ENCODE measurements at places on chromosomes 13 and 19.

DNA sequence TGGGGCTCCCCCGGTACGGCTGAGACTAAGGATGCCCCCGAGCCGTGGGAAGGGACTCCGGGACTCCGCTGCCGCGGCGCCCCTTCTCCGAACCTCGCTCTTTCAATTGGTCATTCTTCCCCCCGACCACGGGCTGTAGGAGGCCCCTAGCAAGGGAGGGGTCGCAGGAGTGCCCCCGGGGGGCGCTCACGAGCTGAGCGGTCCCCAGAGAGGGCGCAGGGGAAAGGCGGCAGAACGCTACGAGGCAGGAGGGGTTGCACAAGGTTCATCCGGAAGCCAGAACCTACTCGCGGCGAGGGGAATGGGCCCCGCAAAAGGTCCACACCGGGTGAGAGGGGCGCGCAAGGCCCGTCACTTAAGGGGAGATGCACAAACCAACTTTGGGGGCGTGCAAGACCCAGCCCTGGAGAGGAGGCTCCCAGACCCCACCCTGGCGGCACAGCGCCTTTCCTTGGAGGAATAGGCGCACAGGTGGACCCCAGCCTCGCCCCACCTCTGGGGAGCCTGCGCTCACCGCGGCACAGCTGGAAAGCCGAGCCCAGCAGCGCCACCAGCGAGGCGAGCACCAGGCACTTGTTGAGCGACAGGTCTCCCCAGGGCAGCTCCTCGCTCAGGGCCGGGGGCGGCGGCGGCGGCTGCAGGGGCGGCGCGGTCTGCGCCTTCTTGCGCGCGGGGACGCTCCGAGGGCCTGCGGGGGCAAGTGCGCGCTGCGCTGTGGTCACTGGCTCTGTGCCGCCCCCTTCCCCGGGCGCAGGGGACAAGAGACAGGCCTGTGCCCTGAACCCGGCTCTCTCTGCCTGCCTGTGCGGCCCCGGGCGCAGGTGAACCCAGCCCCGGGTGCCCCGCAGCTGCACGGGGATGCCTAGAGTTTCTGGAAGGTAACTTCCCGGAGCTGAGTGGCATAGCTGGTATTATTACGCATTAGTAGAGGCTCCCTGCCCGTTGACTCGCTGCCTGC, 2.8 kb downstream of the JSRP1 start:
- no peak for DNase-seq

DNA sequence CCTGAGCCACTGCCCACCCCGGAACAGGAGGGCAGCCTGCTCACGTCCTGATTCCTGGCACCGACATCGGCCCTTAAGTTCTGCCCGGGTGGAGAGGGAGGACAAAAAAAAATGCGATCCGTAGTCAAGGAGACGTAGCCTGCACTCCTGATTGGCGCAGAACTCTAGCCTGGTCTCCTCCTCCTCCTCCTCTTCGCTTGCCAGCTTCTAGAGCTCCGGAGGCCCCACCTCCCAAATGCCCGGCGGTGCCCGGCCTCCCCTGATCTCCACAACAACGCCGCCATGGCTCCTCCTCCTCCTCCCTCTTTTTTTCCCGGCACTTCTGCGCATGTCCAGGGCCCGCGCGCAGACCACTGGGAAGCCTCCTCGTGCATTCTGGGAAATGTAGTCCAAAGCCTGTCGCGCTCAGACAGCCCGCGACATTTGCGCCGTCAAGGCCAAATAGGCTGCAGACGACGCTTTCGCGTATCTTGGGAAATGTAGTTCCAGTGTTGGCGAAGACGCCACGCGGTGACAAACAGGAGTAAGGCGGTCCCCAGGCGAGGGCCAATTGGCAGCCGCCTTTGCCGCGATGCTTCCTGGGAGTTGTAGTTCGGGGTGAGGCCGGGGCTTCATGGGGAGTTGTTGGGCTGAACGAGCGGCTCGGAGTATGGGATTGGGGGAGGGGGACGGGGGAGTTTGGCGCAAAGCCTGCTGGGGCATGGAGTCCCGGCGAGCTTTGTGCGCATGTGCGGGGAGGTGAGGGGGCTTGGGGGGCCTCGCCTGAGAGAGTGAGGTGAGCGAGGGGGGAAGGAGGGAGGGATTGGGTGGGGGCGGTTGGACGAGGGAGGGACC, at the start of gene ZNF444:
Gene ZNF444 (plus strand): TSS at position 705 of the 834 bp plus-strand sequence. CDS start 5,625 bp downstream, outside the sequence.
- DNase-seq: peak; percentile 99

GRCh38 chr13:60327511-60327910, 69.5 kb upstream of the TDRD3 start:
- DNase-seq: no peak

GRCh38 chr13:73075954-73076353, 17.1 kb downstream of the KLF5 start:
- no peak for DNase-seq

- peak; percentile 76 for DNase-seq
Observed at GRCh38 chr19:18274781-18275356, 617 bp upstream of the IQCN start.
